ENCODE measurements at places on chromosomes 5 and 9.

- no peak for DNase-seq
These were observed 226.5 kb downstream of the DOCK8 start for GRCh38 chr9:441126-441525.

- DNase-seq = no peak
These were observed 3.8 kb downstream of the ZFAND5 start for GRCh38 chr9:72361217-72361616.

DNA sequence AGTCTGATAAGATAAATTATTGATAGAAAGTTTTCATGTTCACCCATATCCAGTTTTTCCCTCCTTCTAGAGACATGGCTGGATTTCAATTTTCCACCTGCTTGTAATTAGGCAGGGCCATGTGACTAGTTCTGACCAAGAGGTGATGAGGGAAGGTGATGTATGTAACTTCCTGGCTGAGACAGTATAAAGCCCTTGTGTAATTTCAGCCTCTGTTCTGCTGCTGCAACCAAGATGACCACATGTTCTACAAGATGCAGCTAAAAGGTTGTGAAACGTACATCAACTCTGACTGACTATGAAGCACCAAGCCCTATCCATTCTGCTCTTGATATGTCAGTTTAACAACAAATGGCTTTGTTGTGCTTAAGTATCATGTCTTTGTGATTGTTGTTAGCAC, 376.5 kb upstream of the DAB2 start:
- no peak for DNase-seq

DNA sequence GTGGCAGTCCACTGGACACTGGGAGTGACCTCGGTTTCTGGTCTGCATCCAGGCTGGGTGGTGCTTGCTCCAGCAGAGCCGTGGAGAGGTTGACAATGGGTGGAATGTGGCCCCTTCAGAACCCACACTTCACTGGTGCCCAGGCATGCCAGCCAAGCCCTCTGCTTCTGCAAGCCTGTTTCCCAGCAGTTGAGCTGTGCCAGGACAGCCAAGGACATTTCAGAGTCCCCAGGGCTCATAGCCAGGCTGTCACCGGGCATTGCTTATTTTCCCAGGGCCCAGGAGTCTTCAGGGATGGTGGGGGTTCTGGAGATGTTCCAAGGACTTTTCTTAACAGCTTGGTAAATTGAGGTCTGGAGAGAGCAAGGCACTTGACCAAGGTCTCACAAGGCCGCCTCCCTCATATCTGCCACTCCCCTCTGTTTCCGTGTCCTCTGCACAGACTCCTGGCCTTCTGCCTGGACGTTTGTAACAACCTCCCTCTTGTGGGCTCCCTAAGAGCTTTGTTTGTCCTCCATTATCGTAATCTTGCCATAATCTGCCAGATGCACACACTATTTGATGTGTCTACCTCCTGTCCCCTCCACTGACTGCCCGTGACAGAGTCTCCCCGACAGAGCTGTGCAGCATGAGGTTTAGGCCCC, 3.8 kb upstream of the NDST1 start:
- no peak for DNase-seq

DNA sequence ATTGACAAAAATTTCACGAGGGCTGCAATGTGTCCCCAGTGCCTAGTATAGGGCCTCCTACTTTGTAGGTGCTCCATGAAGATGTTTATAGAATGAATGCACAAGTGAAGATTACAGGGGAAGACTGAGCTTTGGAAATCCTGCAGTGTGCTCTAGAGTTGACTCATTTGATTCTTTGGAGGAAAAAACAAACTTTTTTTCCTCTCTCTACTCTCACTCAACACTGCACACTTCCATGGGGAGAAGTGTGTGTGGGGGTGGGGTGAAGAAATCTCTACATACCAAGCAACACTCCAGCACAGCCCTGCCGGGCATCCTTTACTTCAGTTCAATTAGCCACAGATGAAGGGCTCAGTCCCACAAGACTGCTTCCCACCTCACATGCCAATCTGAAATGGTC, 49.4 kb upstream of the KLF9 start:
- no peak for DNase-seq

DNA sequence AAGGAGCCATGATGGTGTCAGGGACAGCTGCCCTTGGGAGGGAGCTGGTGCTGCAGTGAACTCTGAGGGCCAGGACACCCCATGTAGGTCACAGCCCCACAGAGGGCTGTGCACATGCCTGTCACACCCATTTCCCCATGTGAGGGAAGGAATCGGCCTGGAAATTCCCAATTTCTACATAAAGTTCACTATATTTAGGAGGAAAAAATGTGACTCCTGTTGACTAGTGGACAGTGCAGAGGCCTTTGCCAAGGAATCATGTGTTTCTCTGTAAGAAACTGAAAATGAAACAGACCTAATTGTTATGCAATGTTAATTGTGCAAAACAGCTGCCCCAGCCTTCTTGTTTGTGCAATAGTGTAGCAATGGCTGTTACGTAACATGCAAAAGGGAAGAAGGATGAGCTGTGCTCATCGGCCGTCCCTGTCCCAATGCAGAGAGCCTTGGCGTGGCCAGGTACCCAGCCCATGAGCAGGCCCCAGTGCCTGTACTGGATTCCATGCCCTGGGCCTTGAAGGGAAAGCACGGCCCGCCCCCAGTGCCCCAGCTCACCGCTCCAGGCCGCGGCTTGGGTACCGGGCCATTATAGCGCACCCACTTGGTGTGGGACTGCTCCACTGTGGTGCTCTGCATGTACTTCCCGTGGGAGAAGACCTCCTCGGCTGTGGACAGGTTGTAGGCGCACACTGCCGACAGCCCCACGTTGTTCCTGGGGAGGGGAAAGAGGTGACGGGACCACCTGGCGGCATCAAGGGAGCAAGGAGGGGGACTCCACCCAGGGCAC, 70.0 kb downstream of the SECISBP2 start:
- DNase-seq = peak; percentile 28

DNA sequence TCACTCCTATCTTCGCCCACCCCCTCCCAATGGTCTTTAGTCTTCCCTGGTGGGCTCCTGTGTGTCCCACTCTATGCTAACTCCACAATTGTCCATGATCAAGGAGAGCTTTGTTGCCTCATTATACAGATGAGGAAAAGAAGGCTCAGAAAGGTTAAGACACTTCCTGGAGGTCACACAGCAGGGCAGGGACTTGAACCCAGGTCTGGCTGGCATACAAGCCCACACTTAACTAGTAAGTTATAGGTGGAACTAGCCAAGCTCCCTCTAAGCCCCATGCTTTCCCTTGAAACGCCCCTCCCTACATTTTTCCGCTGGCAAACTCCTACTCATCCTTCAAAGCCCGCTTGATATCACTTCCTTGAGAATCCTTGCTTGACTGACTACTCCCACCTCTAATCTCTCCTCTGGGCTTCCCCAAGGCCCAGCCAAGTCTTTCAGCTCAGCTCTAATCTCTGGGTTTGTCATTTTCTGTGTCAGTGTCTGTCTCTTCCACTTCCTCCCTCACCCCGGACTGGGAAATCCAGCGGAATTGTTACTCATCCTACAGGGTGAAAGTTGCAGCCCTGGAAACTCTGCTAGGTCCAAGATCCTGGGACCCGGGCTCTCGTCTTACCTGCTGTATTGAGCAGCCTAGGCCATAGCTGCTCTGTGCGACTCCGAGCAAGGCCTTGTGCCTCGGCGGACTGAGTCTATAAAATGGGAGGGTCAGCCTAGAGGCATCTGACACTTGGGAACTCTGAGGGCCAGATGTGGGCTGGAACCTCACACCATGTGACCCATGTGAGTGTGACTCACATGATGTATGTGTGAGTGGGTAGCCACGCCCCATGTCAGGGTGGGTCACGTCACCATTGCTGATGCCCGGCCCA, 144.5 kb downstream of the GAPVD1 start:
- DNase-seq = no peak

- no peak for DNase-seq
These were observed 9.4 kb upstream of the NDST1 start for GRCh38 chr5:150498501-150498900.

DNA sequence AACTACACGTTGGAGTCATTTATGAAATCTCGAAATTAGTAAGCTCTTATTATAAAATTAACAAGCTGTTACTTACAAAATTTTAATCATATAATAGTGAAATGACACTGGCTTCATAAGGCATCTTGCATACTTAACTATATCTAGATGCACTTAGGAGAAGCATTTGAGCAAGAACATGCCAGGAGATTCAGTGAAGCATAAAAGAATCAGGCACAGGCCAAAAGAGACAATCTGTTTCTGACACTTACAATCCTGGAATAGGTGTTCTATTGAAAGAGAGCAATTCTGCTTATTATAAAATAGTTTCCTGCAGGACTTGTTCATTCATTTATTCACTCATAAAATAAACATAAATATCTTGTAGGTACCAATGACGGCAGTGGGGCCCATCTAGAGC, 1152.2 kb upstream of the CDH6 start:
- DNase-seq = no peak

DNA sequence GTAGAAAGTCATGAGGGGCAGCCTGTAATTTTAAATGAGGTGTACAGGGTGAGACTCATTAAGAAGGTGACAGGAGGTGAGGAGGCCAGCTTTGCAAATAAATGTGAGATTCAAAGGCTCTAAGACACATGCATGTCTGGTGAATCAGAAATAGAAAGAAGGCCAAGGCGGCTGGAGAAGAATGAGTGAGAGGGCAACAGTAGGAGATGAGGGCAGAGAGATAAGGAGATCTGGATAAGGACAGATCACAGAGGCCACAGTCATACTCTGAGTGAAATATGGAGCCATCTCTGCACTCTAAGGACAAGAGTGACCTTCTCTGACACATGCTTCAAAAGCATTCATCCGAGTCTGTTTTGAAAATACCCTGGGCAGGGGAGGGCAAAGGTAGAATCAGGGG, 90.7 kb downstream of the RAD23B start:
- DNase-seq = no peak

GRCh38 chr5:77292026-77292757, 81.7 kb downstream of the PDE8B start:
- DNase-seq = no peak

- DNase-seq = no peak
These were observed 609.8 kb downstream of the TLR4 start for GRCh38 chr9:118313965-118314364.

DNA sequence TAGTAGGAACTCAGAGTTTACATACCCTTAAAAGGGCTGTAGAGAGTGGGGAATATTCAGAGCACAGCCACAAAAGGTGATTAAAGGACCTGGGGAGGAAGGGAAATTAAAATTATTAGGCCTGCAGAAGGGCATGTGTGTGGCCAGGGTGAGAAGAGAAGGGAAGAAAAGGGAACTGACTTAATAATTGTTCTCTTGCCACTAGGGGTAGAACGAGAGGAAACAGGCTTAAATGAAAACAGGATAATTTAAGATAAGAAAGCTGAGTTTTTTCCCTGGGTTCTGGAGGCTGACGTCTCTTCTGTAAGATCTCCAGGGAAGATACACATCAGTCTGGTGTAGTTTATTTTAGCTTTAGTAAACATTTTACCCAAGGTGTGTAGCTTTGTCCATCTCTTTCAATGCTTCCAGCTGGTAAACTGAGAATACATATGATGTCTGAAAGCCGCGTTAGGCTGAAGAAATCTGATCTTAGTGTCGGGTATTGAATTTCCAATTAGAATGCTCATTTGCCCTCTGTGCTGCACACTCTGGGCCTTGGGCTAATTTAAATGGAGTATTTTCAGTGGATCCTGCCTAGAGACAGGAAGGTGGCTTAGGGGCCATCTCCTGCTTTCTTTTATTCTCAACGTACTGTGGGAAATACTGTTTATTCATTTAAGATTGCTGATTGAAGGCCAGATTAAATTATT, 416.8 kb downstream of the TMEM38B start:
- no peak for DNase-seq

- no peak for DNase-seq
These were observed 23.4 kb upstream of the FAM169A start for GRCh38 chr5:74889523-74890105.

DNA sequence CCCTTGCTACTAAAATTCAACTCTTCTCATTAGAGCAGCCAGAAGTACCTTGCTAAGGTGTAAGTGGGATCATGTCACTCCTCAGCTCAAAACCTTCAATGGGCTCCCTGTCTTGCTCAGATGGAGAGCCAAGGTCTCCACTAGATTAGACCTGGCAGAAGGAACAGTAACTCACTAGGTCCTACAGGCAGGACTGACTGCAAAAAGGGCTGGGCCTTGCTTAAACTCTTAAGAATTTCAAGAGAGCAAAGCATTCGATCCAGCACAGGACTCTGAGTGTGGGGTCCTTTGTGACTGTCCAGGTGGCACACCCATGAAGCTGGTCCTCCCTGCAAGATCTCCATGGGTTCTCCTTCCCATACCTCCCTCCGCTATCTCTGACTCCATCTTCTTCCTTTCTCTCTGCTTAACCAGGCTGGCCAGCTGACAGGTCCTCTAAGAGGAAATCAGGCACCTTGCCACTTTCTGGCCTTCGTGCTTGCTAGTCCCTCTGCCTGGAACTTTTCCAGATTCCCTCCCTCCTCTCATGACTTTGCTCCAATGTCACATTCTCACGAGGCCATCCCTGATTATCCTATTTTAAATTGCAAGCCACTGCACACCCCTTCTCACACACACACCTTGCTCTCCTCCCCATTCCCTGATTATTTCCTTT, 70.2 kb downstream of the BASP1 start:
- DNase-seq = no peak

DNA sequence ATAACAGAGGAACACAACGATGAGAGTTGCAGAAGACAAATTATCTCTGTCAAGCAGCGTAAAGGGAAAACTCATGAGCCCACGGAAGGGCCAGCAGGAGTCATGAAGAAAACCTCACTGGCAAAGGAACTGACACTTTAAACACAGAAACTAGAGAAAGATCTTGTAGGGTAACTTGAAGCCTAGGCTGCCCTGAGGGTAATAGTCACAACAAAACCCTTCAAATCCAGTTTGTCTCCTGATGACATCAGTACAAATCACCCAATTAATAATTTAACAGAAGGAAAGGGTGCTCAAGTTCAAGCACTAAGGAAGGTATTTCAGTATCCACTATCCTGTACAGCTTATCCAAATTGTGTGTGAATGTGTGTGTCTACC, 549.1 kb downstream of the MTRR start:
- DNase-seq = no peak

DNA sequence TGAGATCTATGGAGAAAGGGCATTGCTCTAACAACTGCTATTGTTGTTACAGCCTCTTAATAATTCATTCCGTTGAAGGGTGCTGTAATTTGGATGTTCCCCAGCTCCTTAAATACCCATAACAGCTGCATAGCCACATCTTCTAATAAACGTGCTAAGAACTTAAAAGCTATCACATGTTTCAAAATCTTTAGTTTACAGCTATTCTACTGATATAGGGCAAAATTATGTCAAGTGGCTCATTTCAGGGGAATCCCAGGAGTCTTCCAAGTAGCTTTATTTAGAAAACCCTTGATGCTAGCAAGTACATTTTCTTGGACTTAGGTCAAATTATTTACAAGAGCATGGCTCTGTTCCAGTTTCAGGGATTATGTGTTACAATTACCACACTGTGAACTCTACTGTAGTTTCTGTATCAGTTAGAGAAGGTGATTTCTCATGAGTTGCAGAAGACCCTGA, 990.4 kb upstream of the ACO1 start:
- DNase-seq = no peak

GRCh38 chr9:93576258-93577077, at the start of gene PHF2:
Gene PHF2, plus strand, starts transcription at chr9:93576584. Its CDS starts 190 bp downstream, at chr9:93576774.
- peak; percentile 48 for DNase-seq

GRCh38 chr5:490116-491106, 33.8 kb downstream of the SLC9A3 start:
- DNase-seq = no peak

Data from CD4-positive, alpha-beta T cell treated with Interleukin-17A for 1 hour (primary cell).